IPS DF 6.9 (cell line): ENCODE measurements at places on chromosomes 2 and 18.

DNA sequence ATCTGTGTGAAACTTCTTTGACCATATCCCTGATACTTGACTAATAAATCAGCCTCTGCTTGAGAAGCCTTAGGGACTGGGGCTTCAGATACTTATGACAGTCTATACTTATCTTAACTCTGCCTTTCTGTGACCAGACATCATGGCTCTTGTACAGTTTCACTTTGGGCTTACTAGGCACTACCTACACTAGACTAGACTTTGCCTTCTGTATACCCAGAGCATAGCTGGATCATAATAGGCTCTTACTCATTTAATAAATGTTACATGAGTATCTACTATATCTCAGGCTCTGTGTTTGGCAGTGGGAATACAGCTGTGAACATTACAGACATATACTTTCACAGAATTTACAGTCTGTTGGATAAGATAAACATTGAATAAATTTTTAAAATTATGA lies 9.0 kb downstream of the UGP2 start:
- no peak for DNase-seq

- DNase-seq, result no peak
Observed at GRCh38 chr2:62410015-62410453, 96.0 kb downstream of the TMEM17 start.

GRCh38 chr2:128436479-128437203 lies 118.0 kb upstream of the HS6ST1 start:
- DNase-seq, result no peak

DNA sequence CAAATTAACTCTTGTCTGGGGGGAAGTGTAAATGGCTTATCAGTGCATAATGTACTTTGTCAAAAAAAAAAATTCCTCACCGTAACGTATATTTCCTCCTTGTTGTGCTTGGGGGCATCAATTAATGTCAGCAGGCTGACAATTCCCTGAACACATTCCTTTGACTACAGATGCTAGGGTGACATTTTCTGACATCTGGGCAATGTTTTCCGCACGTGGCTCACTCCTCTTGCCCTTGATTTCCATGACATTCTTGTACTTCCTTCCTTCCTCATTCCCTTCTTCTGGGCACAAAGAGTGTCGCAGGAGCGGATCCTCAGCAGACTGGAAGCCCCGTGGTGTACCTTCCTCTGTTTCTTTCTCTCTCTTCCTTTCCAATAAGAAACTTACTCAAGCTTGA lies 173.7 kb downstream of the SP3 start:
- no peak for DNase-seq

- no peak for DNase-seq
Observed at GRCh38 chr2:83378921-83379320, 1080.2 kb downstream of the SUCLG1 start.

- DNase-seq, result no peak
Observed at GRCh38 chr2:44952143-44952805, 10.8 kb downstream of the SIX3 start.

GRCh38 chr18:30527917-30528316 lies 514.6 kb downstream of the DSC3 start:
- no peak for DNase-seq

DNA sequence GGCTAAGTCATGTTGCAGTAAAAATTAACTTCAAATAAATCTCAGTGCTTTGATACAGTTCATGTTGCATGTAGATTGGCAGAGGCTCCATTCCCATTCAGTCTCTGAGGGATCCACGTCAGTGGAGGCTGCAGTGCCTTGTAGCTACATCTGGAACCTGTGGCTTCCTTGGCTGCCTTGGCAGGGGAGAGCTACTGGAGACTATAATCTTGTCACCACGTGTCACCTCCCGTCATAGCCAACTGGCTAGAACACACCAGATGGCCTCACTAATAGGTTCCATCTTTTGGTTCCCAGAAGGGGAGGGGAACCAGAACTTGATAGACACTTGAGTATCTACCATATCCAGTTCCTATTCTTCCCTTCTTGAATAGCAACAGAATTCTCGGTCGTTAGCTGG lies 28.4 kb downstream of the E2F6 start:
- no peak for DNase-seq

DNA sequence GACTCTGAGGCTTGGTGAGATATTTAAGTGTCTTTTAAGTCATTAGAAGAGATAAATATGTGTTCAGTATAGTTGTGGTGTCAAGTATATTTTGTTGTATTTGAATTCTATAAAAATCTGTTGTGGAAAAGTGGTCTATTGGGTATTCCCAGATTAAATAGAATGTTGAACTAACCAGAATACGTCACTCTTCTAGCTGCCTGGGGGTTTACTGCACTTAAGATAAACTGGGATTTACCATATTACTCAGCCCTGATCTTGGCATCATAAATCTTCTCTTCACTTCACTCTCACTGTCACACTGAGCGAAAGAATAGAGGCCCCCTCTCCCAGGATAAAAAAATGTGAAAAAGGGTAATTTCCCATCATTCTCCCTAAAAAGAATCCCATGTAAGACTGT lies 129.8 kb downstream of the BCL2 start:
- no peak for DNase-seq

- no peak for DNase-seq
Observed at GRCh38 chr2:10022445-10022844, 20.9 kb upstream of the KLF11 start.

DNA sequence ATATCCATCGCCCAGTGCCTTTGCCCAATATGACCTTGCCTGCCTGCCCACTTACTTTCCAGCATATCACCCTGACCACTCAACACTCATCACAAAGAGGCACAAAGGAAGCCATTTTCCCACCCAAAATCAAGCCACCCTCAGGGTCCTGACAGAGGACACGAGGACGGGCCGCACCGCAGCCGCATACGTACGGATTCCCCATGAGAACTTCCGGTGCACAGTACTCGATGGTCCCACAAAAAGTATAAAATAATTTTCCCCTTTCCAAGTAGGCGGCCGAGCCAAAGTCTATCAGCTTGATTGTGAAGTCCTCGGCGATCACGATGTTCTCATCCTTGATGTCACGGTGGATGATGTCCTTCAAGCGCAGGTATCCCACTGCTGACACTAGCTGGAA lies 10.0 kb upstream of the MTERF4 start:
- DNase-seq, result no peak

DNA sequence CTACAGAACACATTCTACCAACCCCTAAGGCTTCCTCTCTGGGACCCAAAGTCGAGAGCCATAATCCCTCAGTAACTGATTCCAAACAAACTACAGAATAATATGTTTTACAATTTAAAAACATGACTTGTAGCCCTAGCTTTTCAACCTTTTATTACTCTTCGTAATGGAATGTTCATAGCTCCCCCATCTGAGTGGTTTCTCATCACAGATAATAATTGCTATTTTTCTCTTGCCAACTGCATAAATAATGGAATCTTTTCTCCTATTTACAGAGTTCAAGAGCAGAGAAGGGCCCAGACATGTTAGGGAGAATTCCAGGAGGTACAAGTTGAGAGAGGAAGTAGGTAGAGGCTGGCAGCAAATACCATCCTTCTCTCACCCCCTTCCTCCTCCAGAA lies 59.9 kb upstream of the CERS6 start:
- DNase-seq, result no peak

GRCh38 chr2:138718405-138718804 lies 61.8 kb downstream of the NXPH2 start:
- no peak for DNase-seq

- no peak for DNase-seq
Observed at GRCh38 chr18:12929477-12930083, 18.2 kb upstream of the SEH1L start.

DNA sequence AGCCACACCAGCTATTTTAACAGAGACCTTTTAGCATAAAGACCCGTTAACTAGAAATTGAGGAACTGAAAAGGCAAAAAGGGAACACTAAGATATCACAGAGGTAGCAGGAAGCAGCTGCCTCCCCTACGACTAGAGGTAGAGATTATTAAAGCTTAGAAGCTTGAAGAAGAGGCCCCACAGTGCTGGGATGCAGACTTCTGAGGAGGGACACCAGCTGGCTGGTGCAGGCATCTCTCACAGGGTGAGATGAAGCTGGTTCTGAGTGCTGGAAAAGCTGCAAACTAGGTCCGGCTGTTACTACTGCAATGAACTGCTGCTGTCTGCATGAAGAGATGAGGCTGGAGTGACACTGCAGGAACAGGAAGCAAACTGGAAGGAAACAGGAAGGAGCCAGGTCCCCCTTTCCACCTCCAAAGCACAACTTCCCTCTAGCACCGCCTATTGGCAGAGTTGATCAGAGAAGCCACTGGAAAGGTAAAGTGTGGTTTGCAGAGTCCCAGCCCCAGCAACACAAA lies 61.2 kb upstream of the MRPS9 start:
- peak; percentile 33 for DNase-seq

DNA sequence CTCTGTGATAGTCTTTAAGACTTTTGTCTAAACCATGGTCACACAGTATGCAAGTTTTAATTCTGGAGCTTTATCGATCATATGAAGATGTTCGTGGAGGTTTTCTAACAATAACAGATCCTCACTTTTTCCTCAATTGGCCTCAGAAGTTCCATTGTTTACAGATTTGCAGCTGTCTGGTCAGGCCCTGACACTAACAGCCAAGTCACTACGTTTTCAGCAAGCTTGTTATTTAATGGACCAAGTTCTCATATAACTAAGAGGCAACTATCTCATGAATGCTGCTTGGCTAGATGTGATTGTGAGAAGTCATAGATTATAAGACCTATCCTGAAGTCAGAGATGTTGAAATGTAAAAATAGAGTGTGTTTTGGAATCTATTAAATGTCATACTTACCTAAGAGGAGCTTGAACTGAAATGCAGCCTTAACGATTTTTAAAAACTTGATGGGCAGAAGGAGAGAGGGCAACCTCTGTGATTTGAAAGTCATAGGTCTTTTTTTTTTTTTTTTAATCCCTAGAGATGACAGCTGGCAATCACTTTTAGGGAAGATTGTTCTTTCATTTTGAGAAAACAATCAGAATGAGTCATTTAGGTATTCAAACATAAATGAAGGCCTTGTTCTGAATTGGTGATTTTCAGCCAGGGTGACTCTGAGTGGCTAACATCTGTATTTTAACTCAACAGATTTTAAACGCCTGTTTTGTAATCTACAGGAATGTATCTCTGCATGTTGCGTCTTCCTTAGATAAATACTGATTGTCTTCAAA lies 48.4 kb upstream of the NEMP2 start:
- no peak for DNase-seq

DNA sequence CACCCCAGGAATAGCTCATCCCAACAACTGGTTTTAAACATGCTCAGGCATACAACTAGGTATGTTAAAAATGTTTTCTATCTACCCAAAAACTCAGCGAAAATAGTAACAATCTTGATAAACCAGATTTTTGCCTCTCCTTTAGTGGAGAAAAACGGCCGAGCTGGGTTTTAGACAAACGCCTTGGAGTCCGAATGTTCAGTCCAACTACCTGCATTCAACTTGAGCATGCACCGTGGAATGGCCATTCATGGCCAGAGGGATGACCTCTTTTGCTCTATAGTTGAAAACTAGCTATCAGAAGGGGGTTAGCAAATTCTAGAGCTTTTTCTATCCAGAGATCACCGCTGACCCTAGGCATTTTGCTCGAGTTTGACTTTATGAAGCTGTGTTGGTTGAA lies 30.8 kb downstream of the PDIA6 start:
- DNase-seq, result no peak

GRCh38 chr2:150586858-150587257 lies 99.4 kb upstream of the RND3 start:
- DNase-seq, result no peak

GRCh38 chr2:151664520-151664919 lies 69.8 kb downstream of the NEB start:
- DNase-seq, result no peak

DNA sequence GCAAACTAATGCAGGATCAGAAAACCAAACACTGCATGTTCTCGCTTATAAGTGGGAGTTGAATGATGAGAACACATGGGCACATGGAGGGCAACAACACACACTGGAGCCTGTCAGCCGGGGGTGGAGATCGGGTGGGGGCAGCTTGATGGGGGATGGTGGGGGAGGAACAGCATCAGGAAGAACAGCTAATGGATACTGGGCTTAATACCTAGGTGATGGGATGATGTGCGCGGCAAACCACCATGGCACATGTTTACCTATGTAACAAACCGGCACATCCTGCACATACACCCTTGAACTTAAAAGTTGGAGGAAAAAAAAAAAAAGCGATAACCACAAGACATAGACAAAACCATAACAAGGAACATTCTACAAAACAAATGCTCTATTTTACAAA lies 10.4 kb downstream of the CHMP3 start:
- no peak for DNase-seq

GRCh38 chr2:108446703-108447102 lies 2.3 kb upstream of the GCC2 start:
- DNase-seq, result no peak

- peak; percentile 54 for DNase-seq
Observed at GRCh38 chr2:61470965-61471904, at the start of gene USP34. Gene USP34 (minus strand): TSS chr2:61471087. CDS start chr2:61470692, 395 bp downstream.

- no peak for DNase-seq
Observed at GRCh38 chr2:216316743-216317142, 55.5 kb downstream of the MARCHF4 start.

DNA sequence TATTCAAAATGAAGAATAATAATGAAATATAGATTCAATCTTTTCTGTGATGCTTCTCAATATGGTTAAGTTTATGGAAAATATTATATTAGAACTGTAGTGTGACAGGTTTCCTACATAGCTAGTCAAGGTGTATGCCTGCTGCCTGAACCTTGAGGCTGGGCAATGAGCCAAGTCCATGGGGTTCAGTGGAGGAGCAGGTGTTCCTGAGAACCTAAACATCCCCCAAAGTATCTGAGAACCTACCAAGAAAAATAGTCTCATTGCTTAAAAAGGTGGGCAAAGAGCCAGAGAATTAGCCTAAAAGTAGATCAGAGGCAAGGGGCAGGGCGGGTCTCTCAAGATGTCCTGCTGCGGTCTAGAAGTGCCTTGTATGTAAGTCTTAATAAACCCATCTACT lies 185.9 kb upstream of the SPHKAP start:
- no peak for DNase-seq

DNA sequence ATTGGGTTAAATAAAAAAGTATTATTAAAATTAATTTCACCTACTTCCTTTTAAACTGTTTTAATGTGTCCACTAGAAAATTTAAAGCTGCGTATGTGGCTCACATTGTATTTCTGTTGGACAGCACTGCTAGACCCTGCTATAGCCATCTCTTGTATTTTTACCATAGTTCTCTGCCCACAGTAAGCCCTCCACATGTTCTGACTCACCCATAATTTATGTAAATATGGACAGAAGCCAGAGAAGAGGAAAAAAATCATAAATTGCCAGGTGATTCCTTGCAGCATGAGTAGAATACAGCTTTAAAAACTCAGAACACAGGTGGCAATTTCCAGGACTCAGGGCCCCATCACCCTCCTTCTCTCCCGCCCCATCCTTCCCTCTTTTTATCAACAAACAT lies 142.4 kb upstream of the MEX3C start:
- DNase-seq, result no peak
